MM.1S (cell line): ENCODE measurements at places on chromosomes 5 and 9.

GRCh38 chr5:150584556-150585335, 55.7 kb upstream of the SYNPO start:
- no peak for DNase-seq

DNA sequence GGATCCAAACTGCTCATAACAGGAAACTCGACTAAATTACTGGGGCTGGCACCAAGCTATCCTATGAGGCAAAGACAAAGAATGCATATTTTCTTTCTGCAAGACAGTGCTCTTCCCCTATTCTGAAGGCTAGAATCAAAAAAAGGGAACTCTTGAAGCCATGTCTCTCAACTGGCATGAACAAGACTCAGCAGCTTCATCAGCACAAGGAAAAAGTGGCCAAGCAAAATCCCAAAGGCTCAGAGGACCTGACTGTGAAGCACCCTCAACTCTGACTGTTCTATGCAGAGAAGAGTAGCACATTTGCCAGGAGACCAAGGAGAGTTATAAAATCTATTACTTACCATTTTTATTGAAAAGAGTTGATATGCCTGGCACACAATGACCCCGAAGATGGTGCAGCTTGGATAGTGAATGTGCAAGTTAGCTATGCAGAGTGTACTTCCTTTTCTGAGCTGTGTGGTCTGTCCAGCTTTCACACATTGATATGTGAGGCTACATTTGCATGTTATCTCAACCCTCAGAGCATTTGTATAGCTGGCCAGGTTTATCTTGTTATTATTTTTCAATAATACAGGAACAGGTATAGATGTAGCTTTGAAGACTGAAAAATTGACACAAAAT, 51.0 kb upstream of the FYB1 start:
- peak; percentile 48 for DNase-seq

DNA sequence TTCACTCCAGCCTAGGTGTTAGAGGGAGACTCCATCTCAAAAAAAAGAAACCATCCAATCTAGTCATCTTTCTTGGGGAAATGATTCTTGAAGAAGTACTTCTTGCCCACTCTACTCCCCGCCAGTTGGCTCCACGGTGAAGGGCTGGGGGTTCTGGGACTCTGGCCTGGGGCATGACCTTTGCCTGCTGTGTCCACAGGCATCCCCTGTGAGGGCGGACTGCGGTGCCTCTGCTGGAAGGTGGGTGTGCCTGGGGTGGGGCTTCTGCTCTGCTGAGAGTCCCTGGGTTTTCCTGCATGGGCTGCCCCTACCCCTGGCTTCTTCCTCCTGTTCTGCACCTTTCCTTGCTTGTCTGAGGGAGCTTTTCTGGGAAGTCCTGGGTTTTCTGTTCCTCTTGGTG, 3.5 kb downstream of the TBC1D13 start:
- DNase-seq, result no peak

DNA sequence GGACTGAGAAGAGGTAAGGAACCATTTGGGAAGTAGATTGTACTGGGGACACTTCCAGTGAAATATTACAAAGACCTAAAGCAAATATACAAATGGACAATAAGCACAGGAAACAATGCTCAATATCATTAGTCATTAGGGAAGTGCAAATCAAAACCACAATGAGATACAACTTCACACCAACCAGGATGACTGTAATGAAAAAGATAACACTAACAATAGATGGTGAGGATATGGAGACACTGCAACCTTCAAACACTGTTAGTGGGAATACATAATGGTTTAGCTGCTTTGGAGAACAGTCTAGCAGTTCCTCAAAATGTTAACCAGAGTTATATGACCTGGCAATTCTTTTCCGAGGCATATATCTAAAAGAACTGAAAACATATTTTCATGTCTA, 149.7 kb downstream of the TRPM3 start:
- no peak for DNase-seq

DNA sequence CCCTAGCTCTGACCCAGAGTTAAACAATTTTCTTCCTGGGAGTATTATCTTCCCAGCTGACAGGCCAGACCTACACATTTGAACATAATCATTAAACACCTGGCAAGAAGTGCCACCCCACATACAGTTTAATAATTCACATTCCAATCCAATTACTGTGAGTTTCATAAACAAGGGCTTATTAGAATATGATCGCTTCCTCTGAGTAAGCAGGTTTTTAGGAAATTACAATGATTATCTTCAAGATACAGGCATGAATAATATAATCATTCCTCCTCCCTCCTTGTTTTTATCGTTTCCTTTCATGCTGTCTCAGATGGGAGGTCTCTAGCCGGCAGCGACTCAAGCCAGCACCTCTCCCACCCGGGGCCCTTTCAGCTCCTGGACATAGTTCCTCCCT, 15.8 kb upstream of the KIF4B start:
- no peak for DNase-seq
